ENCODE measurements at places on chromosomes 2 and 18.

GRCh38 chr2:239874636-239875356 lies 150.3 kb downstream of the NDUFA10 start:
- DNase-seq = no peak

DNA sequence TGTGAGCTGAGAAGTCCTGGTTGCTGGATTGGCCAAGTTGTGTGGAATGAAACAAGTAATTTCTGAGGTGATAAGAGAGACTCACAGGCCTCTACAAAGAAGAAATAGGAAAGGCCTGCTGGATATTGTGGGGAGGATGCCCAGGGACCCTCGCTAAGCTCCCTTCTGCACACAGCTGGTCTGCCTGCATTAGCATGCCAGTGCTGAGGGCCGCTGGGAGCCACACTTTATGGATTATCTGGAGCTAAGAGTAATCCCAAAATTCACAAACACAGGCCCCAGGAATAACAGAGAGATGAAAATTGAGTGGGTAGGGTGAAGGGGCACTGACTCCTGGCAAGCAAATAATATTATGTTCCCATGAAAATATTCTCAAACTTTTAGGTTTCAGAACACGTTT lies 114.9 kb upstream of the SIX3 start:
- DNase-seq = no peak

DNA sequence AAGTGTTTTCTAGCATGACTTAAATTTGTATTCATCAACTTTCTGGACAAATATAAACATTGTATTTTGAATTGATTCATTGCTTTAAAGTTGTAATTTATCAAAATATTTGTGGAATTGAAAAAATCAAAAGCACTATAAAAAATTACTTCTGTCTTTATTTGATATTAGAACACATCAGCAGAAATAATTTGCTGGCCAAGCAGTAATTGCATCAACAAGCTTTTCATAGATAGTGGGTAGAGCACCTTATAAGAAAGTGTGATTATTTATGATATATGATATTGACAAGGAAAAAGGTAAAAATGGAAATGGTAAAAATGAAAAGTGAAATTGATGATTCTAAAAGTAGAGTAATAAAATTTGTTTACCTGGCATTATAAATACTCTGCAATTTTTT lies 861.1 kb downstream of the CPS1 start:
- DNase-seq = no peak

DNA sequence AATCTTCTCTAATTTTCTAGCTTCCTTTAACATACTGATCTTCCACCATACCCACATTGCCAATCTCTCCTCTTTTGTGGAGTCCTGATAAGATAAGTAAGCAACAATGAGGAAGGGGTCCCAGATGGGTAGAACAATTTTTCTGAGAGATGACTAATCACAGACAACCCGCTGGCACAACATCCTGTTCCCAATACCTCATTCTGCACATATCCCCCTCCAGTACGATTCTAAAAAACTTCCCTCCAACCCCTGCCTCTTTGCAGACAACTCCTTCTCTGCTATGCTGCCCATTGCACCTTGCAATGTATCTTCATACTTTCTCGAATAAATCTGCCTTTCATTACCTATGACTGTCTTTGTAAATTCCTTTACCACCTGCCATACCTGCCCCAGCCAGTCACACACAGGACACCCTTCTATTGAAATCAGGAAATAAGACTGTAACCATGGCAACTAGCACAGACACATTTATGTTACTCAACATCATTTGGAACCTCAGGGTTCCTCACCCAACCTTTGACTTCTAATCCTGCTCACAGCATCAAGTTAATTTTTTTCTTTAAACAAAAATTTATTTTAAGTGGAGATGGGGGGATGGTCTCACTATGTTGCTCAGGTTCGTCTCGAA lies 7.4 kb upstream of the EXOC6B start:
- no peak for DNase-seq

- DNase-seq = no peak
Measured at GRCh38 chr2:125167152-125167551, 1142.1 kb downstream of the CNTNAP5 start.
